Foreskin keratinocyte (primary cell): ENCODE measurements at places on chromosomes 16 and 17. TPM values are rescaled to one million over a fixed set of nuclear protein-coding genes. Genes with fewer than 3 reads are reported as not detected.

- no peak for DNase-seq
Measured at GRCh38 chr17:29165800-29166506, 14.2 kb downstream of the MYO18A start.

STARD3 gene
- 37.1 and 39.3 TPM in 2 replicates for polyA plus RNA-seq

- DNase-seq, result peak; percentile 17
Measured at GRCh38 chr16:22318690-22319358, 21.6 kb downstream of the POLR3E start.

DNA sequence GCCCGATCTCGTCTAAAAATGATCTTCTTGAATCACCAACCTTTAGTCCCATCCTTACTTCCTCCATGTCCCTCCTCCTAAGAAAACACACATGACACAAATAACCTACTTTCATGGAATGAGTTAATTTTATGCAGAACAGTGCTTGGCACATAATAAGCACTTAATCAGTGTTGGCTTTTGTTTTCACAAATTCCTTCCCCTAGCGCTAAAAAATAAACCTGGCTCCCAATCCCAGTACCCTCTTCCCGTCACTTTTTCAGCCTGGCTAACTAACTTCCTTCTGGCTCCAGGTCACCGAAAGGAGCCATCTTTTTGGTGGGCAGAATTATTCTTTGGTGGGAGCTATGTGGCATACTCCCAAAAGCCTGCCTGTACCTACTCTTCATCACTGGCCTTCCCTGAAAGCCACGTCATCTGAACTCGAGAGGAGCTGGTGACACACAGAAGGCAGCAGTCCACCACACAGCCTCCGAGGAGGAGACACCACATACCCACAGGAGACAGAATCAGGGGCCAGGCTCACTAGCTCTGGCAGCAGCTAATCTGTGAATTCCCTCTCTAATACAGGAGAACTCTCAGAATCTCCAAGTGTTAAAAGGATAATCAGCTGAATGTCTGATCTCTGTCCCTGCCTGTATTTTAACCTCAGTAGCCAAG lies 114.5 kb downstream of the SMG6 start:
- no peak for DNase-seq

SGCA gene
- polyA plus RNA-seq, result not detected in 2 replicates

DNA sequence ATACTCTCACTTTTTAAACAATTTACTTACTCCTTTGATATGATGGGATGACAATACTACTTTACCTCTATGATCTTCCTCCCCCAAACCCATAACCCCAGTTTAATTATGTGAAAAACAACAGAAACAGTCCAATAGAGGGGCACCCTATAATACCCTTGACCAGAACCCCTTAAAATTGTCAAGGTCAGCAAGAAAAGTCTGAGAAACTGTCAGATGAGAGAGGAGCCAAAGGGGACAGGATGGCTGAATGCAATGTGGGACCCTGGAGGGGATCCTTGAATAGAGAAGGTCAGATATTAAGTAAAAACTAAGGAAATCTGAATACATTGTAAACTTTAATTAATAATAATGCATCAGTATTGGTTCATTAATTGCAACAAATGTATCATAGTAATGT lies 15.8 kb upstream of the HYDIN start:
- no peak for DNase-seq

DNA sequence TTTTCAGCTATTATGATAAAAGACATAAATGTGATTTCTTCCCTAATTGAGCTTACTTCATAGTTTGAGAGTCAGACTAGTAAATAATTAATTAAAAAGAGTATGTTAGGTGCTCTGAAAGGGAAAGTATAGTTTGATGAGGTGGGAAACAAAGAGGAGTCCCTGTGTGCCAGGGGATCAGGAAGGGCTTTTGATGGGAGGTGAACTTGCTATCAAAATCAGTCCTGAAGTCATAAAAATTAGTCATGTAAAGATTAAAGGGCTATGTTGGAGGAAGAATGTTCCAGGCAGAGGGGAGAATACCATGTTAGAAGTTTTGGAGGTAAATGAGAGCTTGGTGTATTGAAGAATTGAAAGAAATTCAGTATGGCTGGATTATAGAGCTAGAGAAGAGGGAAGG lies 31.0 kb downstream of the NFAT5 start:
- no peak for DNase-seq

DNA sequence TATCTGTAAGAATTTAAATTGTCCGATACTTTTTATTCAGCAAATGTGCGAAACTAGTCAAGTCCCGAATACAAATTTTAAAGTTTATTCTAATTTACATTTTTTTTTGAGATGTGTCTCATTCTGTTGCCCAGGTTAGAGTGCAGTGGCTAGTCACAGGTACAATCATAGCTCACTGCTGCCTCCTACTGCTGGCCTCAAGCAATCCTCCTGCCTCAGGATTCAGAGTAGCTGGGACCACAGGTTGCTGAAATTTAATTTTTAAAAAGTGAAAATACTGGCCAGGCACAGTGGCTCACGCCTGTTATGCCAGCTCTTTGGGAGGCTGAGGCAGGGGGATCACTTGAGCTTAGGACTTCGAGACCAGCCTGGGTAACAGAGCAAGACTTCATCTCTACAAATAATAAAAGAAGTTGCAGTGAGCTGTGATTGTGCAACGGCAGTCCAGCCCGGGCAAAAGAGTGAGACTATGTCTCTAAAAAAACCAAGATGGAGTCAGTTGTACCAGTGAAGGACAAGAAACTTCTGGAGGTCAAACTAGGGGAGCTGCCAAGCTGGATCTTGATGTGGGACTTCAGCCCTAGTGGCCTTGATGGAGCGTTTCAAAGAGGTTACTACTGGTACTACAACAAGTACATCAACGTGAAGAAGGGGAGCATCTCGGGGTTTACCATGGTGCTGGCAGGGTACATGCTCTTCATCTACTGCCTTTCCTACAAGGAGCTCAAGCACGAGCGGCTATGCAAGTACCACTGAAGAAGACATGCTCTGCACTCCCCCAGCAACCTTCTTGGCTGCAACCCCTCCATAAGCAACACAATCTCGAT lies 5.6 kb downstream of the POLG2 start:
- DNase-seq, result peak; percentile 21

DNA sequence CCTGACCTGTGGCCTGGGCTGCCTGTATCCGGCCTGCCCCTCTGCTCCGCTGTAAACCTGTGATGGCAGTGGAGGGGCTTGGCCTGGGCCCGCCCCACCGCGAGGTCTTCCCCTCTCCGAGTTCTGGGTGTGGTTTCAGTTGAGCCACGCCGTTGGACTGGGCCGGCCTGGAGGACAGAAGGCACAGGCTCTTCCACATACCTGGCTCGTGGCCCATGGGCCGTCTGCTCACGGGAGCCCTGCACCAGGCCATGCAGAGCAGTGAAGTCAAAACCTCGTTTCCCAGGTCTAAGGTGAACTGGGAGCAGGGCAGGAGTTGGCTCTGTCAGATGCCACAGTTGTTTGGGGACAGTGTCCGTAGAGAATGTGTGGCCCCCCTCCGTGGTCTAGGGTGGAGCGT lies 5.6 kb upstream of the RNPS1 start:
- no peak for DNase-seq

NOG gene
- polyA plus RNA-seq, result 5.2 and 5.4 TPM in 2 replicates
